ENCODE measurements at places on chromosomes 5 and 9.

- no peak for DNase-seq
These were observed 55.7 kb downstream of the NDFIP1 start for GRCh38 chr5:142164315-142164714.

DNA sequence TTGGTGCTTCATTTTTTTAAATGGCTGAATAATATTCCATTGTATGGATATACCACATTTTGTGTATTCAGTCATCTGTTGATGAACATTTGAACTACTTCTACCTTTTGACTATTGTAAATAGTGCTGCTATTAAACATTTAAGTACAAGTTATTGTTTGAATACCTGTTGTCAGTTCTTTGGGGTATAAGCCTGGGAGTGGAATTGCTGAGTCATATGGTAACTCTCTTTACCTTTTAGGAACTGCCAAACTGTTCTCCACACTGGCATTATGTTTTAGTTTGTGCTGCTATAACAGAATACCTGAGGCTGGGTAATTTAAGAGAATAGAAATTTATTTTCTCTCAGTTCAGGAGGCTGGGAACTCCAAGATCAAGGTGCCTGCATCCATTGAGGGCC lies 15.7 kb upstream of the PDE8B start:
- no peak for DNase-seq

- DNase-seq = no peak
These were observed 22.7 kb upstream of the FSTL4 start for GRCh38 chr5:133635051-133635450.

DNA sequence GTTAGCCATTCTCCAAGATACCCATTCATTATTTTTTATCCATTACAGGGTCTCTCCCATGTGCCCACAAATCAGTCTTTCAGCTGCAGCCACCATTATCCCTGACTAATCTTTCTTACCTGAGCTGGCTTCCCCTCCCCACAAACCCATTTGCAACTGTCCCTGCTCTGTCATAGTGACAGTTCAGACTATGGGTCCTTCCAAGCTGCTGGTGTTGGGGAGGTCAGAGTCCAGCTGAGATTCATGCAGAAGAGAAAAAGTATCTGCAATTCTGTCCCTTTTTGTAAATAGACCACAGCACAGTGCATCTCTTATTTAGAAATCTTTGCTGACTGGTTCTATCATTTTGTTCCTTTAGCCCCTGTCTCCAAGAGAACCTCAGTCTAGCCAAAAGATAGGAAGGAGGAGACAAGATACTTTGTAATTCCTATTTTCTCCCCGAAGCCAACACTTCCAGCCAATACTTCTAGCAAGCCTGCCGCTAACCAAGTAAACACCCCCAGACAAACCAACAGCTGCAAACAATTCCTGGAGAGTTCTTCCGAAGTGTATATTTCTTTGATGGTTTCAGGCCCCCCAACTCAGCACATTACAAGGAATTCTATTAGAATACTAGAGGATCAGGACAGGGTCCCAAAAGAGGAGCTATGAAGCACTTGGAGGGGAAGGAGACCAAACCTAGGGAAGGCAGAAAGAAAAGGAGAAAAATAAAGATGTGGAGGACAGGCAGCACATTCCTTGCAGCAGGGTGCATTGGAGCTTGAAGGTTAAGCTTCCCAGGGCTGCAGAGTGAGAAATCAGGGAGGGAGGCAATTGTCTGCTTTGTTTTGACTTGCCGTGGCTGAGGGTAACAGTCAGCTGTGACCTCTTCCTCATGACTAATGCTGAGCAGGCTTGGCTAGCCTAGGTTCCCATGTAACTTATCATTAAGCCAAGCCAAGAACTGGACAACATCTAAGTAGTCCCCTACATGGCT lies 148.5 kb downstream of the SGCD start:
- no peak for DNase-seq

DNA sequence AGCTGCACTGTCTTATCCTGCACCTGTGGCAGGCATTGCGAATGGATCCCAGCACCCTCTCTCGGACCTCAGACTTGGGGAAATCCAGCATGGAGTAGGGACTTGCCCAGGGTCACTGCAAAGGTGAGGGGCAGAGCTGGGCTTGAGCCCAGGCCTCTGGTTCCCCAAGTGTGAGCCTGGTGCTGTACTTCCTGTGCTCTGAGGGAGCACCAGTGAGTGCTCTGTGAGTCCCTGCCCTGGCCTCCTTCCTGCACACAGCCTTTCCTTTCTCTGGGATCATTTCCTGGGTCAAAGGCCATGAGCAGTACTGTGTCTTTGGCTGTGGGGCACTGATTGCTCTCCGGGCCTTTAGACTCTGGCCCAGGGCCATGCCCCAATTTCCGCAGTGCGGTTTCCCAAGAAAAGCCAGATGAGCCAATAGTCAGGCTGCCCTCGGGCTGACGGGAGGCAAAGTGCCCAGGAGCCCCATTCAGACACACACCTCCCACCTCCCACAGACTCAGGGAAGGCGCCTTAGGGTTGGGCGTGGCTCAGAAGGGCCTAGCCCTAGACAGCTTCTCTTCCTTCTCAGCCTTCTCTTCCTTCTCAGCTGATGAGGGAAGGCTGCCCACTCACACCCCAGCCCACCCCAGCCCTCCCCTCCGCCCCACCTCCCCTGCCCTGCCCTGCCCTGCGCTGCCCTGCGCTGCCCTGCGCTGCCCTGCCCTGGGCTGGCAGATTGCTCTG lies 23.3 kb upstream of the TRIM14 start:
- DNase-seq = no peak
